ENCODE measurements at places on chromosomes 7 and 10.

GRCh38 chr7:39811161-39811614, 138.9 kb upstream of the CDK13 start:
- DNase-seq: no peak

DNA sequence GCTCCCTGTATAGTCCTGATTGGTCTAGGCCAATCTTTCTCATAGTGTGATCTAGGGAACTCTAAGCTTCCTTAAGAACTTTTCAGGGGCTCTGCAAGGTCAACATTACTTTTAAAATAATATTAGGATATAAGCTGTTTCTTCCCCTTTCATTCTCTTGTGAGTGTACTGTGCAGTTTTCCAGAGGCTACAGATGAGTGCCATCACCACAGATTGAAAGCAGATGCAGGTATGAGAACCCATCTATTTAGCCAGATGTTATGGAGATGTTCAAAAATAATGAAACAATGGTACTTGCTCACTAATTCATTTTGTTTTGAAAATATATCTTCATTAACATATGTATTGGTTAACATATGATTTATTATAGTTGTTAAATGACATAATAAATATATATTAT, 169.2 kb upstream of the SEMA3A start:
- no peak for DNase-seq

DNA sequence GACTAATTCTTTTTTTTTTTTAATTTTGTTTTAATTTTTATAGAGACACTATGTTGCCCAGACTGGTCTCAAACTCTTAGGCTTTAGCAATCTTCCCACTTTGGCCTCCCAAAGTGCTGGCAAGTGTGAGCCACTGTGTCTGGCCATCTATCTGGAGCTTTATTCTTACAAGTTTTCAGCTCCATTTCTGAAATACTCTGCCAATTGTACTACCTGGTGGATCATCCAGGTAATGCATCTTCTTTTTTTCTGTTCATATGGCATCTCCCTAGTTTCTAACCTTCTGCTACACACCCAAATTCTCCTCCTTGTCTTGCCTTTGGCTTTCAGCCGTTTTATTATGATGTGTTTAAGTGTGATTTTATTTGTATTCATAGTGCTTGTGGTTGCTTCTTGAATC, 40.2 kb downstream of the ZNF365 start:
- DNase-seq: no peak

DNA sequence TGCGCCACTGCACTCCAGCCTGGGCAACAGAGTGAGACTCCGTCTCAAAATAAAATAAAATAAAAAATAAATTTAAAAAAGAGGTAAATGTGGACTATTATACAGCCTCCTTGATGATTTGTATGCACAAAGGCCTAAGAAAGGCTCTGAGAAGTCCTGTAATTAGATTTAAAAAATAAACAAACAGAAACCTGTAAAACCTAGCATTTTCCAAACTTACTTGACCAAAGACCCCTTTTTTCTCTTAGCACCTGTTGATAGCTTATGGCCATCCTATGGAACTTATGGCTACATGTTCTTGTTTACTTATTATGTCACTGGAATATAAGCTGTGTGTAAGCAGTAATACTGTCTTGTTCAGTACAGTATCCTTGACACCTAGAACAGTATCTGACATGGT, 5.7 kb downstream of the DNAJC2 start:
- no peak for DNase-seq

DNA sequence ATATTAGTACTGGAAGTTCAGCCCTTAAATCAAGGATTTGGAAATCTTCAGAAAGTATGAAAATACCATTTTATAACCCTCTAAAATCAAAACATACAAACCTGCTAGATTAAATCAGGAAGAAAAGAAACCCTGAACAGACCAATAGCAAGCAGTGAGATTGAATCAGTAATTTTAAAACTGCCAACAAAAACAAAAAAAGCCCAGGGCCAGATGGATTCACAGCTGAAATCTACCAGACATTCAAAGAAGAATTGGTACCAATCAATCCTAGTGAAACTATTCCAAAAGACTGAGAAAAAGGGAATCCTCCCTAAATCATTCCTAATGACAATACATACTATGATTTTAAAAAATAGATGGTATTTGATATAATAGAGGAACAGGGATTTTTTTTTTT, 70.1 kb downstream of the MCU start:
- DNase-seq: no peak

GRCh38 chr10:87593702-87594101, 66.0 kb upstream of the PAPSS2 start:
- no peak for DNase-seq

DNA sequence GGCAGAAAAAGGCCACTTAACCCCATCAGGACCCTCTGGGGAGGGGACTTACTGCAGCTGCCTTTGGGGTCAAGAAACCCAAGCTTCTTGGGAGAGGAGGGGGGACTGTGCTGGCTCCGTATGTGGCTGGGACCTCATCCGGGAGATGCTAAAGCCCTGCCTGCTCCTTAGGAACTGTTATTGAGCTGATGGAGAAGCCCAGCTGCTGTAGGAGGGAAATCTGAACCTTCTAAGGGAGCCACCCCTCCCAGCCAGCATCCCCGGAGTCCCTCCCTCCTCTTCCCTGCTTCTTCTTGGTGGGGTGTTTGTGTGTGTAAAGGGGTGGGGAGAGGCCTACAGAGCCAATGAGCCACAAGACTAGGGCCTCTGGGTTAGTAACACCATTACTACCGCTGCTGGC, 8.2 kb downstream of the KCNIP2 start:
- DNase-seq: no peak
